ENCODE measurements at places on chromosomes 5 and 9.
A peak's percentile ranks its signal among the peaks of the same experiment; 100 is the strongest.

DNA sequence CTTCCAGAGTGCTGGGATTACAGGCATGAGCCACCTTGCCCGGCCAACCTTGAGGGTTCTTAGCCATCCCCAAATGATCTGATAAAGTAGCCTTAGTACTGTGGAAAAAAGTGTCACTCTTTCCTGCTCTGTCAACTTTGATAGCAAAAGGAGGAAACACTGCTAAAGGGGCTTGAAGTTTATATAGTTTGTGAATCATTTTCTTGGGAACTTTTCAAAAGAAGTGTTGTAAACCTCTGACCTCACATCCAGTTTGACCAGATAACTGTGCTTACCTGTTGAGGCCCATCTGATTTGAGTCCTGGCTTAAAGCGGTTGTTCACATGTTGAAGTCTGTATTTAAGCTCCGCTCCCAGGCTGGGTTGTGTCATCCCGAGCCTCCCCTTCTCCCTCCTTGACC, 303.3 kb downstream of the DOCK8 start:
- DNase-seq = no peak

GRCh38 chr5:1173485-1174070, 27.8 kb upstream of the SLC6A19 start:
- no peak for DNase-seq

DNA sequence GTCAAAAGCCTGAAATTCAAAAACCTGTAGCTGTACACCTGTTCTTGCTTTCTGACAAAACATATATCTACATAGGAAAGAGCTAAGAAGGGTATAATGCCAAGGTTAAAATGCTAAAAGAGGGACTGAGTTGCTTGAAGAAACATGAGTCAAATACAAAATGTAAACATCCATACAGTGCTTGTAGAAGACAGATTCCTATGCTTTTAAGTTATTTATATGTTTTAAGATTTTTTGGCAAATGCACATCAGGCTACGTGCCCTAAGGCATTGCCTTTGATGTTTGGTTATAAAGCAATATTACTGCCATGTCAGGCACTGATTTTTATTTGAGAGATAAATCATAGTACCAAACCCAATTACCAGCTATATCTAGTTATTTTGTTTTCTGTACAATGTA, 269.0 kb downstream of the EDIL3 start:
- DNase-seq = no peak

DNA sequence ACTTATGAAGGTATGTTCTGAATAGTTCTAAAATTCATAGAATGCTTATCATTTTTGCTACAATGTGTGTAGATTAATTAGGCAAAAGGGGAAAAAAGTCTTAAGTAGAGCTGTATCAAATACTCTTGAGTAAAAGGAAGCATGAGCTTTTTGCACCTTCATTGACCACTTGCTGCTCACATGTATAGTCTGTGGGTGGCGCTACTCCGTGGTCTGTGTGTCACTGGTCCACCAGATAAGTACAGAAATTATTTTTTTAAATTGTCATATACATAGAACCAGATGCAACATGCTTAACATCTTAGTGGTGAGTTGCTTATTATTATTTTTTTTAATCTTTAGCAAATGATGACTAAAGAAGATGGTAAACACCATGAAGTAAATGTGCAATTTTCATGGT, 130.2 kb downstream of the MAN2A1 start:
- no peak for DNase-seq

GRCh38 chr5:36535859-36536615, 70.4 kb upstream of the SLC1A3 start:
- DNase-seq = no peak

GRCh38 chr5:63655043-63655442, 307.2 kb downstream of the HTR1A start:
- DNase-seq = no peak

GRCh38 chr9:97791542-97791941, 61.5 kb upstream of the FOXE1 start:
- no peak for DNase-seq

- DNase-seq = no peak
Measured at GRCh38 chr9:88041447-88041846, 67.1 kb upstream of the CDK20 start.

- DNase-seq = peak; percentile 61
Measured at GRCh38 chr5:147223948-147224791, 10.7 kb upstream of the STK32A start.

DNA sequence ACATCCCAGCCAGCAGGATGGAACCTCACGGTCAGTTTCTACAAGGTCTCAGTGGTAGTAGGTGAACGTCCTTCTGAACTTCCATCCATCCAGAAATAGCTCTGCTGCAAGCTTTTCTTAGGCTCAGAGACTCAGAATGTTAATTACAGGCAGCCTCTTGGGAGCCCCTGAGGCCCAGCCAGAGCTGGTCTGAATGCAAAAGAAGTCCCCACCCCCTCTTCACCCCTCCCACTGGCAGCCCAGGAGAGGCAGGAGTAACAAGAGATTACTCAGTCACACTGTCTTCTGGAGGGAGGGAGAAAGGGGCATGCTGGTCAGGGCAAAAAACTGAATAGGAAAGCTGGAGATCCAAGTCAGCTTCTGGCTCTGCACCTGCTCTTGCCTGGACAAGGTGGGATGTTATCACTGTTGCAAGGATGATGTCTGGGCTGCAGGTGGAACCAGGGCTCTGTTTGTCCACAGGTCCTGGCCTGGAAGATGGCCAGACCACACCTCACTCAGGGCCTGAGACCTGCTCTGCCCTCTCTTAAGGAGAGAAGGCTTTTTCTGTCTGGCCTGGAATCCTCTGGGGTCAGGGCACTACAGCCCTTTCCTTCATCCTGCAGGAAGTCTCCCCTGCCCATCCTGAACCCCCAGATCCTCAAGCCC, 9.1 kb downstream of the ENHO start:
- DNase-seq = no peak

DNA sequence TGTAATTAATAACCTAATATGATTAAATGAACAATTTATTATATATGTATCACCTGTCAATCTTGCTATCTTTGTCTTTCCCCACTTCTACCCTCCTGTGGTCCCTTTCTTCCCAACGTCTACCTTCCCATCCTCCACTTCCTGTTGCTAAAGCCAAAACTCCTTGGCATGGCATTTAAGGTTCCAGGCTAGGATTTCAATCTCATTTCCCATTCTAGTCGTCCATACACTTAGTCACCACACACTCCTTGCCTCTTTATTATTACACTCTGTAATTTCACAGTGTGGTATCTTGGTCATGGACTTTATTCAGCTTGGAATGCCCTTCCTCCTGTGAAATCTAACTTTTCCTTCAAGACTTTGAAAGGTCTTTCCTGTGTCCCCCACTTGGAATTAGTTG, 115.3 kb downstream of the SEMA6A start:
- DNase-seq = no peak

DNA sequence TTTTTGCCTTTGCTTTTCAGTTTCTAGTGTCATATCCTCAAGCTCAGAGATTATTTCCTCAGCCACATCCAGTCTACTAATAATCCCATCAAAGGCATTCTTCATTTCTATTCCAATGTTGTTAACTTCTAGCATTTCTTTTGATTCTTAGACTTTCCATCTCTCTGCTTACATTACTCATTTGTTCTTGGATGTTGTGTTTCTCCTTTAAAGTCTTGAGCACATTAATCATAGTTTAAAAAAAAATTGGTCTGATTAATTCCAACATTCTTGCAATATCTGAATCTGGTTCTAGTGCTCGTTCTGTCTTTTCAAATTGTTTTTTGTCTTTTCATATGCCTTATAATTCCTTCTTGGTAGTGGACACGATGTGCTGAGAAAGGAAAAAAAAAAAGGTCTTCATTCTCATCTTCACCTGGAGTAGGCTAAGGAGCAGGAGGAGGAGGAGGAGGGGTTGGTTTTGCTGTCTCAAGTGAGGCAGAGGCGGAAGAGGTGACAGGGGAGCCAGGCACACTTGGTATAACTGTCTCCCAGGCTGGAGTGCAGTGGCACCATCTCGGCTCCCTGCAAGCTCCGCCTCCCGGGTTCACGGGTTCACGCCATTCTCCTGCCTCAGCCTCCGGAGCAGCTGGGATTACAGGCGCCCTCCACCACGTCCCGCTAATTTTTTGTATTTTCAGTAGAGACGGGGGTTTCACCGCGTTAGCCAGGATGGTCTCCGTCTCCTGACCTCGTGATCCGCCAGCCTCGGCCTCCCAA, 16.3 kb downstream of the PRXL2C start:
- DNase-seq = no peak

DNA sequence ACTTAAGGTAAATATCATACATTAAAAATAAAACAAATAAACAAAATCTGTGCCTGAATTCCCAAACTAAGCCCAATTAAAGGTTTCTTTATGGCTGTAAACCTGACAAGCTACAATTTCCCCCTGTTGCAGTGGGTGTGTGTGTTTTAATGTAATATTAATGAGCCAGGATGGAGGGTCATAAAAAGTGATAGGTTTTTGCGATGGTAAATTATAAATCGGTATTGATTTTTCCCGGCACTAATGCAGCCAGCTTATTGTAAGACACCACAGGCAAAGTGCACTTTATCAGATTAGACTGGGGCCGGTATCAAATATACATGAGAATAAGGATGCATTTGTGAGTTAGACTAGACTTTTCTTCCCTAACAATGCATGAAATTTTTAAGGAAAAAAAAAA, 120.4 kb downstream of the EBF1 start:
- no peak for DNase-seq

GRCh38 chr9:1722404-1722803, 292.7 kb upstream of the SMARCA2 start:
- DNase-seq = no peak

GRCh38 chr9:120431268-120431667, 148.7 kb downstream of the CDK5RAP2 start:
- no peak for DNase-seq

GRCh38 chr5:176820937-176821336, 10.6 kb downstream of the UNC5A start:
- DNase-seq = no peak

GRCh38 chr9:76697554-76697953, 66.7 kb upstream of the PCA3 start:
- no peak for DNase-seq

DNA sequence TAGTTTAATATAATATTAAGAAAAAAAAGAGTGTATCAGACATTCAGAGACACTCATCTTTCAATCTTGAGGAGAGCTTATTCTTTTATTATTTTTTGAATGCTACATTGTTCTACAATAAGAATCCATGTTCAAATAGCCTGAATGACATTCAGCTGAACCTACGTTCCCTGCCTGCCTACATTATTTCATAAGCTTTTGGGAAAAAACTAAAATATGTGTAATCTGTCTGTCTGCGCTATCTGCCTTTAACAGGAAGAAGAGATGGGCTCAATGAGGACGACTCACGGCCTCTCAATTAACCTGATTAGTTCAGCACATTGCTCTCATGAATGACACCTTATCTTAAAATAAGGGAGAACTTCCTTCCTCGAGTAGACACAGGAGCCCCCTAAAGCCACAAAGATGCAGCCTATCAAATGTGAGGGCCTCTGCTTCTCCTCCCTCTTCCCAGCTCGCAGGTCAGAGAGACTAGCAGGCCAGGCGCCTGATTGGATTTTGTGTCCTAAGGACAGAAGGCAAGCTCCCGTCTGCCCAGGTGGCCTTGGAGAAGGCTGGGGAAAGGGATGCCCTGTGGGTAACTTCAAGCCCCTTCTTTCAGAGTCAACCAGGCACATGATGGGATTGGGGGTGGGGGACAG, 37.8 kb downstream of the EBF1 start:
- DNase-seq = no peak

DNA sequence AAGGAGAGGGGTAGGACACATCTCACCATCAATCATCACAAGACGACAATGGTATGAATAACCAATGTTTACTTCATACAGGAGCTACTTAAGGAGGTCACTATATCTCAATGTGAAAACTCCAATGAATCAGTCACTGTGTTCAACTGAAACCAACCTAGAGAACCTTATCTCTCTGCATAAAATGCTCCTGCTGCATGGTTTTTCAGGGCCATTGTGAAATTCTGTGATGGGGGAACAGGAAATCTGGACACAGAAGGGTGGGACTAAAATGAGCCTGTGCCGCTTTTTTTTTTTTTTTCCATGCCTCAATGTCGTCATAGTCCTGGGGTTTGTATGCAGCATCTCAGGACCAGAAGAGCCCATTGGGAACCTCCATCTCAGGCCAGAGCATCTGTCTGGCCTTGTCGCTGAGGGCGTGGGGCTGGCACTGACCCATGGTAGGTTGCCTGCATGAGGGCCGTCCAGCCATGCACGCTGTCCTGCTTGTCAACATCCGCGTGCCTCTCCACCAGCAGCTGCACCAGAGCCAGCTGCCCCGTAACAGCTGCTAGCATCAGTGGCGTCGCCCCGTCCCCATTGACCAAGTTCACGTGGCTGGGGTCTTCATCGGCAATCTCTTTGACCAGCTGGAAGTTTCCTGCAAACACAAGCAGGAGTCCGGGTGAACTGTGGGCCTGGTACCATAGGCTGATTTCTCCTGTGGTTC, 12.7 kb downstream of the ANKS6 start:
- no peak for DNase-seq

DNA sequence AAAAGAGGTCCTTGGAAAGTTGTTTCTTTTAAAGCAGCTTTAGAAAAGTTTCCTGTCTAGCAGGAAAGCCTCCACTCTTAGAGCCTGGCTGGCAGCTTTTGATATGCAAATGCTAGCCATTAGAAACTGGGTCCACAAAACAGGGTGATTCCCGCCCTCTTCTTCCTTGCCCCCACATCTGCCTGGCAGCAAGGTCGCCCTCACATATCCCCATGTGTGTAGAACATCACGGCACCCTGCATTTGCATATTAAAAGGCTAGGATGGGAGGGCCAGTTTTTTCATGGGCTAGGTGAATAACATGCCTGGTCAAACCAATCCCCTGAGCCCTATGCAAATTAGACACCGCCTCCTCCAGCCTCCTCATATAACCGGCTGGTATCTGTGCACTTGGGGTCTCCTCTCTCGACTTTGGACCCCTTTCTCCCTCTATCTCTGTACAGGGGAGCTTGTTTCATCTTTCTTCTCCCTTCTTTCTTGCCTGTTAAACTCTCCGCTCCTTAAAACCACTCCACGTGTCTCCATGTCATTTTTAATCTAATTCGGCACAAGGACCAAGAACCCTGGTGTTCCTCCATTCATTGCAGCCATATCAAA, 426.8 kb upstream of the CTNND2 start:
- no peak for DNase-seq

DNA sequence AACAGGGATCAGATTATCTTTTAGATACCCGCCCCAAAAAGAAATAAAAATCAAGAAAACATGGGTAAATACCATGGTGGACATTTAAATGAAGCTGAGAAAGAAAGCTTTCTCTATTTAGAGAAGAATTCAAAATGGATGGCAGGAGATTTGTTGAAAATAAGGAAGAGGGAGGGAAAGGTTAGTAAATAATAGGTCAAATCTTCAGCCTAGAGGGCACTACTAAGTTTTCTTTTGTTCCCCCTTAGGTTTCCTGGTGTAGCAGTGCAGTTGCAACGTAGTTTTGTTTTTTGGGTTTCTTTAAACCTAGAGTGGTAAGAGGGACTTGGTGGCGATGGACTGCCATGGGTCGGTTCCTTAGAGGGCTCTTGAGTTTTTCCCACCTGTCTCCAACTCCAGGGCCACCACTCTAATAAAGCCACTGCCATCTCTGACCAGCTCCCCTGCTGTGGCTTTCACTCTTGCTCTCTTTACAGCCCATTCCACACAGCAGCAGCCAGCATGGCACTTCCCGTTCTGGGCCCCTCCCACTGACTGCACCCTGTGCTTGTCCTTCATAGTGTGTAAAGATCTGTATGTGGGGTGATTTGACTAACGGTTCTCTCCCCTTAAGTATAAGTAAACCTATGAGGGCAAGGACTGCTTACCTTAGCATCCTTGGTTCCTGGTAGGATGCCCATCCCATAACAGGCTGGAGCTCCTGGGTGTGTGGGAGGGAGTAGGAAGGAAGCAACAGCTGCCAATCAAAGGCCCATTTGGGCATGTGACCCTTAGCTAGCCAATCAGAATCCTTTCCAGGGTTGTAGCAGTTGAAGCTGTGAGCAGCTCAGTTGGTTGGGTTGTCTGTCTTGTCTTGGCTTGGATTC, 118.3 kb downstream of the SLC1A3 start:
- DNase-seq = no peak
